ENCODE measurements at places on chromosomes 3 and 15.
A peak's percentile ranks its signal among the peaks of the same experiment; 100 is the strongest.

GRCh38 chr15:65275104-65275727 is 11.5 kb downstream of the PARP16 start:
- DNase-seq: no peak

- DNase-seq: no peak
Observed at GRCh38 chr3:197957790-197958133, 2.3 kb upstream of the LMLN start.

DNA sequence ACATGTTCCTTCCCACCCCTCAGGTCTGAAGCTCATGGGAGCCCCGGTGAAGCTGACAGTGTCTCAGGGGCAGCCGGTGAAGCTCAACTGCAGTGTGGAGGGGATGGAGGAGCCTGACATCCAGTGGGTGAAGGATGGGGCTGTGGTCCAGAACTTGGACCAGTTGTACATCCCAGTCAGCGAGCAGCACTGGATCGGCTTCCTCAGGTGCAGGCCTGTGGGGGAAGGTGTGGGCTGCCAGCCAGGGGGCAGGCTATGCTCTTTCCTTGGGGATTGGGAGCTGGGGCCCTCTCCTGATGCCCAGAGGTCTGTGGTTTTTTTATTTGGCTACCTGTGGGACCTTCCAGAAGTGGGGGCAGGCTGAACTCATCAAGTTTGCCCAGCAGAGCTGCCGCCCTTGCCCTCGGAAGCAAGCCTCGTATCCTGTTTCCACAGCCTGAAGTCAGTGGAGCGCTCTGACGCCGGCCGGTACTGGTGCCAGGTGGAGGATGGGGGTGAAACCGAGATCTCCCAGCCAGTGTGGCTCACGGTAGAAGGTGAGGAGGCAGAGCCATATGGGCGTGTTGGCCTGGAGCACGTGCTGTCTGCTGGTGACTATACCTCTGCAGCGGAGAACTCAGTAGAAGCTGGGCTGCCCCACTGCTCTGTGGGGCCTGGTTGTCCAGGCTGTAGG is 2.2 kb downstream of the TYRO3 start:
- DNase-seq: peak; percentile 60

GRCh38 chr15:41622901-41623300 is 37.3 kb upstream of the MGA start:
- DNase-seq: no peak

- no peak for DNase-seq
Observed at GRCh38 chr3:10534066-10534465, 28.7 kb upstream of the ATP2B2 start.

DNA sequence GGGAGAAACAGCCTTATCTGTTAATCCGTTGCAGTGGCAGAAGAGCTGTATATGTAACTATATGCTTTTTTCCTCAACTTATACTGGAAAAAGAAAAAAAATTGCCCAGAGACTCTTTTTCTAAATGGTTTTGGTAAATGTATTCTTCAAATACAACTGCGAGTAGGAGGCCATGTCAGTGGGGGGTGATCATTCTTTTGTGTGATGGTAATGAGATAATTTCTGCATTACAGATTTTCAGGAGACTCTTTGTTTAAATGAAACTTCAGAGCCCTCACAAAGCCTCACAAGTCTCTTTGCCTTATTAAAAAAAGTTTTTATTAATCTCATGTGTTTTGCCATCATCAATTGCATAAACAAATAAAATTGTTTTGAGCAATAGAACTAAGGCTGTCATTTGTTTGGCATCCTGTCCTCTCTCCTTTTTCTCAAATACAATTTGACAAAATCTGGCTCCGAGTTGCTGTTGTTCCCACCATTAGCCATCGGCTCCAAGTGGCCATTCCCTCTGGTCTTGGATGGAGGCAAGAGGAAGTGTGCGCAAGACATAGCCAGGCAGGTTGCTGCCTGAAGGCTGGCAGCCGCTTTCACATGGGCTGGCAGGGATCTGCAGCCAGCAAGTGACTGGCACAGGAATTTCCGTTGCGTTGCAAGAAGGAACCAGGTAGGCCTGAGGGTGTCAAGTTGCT is 116.7 kb downstream of the FNDC3B start:
- peak; percentile 74 for DNase-seq

DNA sequence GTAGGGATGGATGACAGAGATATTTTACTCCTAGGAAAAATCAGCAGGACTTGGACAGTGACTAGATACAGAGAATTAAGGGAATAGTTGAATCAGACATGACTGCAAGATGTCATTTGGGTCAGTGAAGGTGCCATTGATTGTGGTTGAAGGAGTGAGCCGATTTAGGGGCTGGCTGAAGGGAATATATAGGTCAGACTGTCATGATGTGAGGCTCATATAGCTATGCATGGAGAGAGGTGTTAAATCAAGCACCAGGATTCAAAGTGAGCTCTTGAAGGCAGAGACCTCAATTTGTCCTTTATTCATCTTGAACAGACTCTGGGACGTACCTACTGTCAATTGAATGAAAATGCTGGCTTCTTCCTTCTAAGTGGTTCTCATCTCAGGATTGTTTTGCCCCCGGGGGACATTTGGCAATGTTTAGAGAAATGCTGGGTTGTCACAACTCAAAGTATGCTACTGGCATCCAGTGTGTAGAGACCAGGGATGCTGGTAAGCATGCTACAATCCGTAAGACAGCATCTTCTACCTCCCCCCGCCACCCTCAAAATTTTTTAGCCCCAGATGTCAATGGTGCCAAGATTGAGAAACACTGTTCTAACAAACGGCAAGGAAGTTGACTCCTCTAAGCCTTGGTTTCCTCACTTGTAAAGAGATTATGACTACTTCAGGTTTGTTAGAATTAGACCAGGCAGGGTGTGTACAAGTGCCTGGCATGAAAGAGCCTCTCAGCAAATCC is 7.8 kb downstream of the ATP2C1 start:
- DNase-seq: no peak

DNA sequence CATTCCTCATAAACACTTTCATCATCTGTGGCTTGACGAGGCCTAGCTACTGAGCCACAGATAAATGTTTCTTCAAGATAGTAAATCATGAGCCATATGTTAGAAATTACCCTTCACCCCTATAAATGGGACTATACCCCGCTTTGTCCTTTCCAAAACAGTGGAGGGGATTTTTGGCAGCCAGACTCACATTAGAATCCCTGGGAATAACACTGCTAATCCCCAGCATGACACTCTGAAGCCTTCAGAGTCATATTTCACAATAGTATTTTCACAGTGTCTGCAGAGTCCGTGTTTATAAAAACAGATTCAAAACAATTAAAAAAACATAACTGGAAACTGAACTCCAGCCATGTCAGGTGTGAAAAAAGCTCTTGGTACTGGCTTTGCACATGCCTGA is 271.6 kb downstream of the ERC2 start:
- no peak for DNase-seq

GRCh38 chr15:100794008-100794407 is 85.6 kb upstream of the ALDH1A3 start:
- DNase-seq: no peak

- DNase-seq: no peak
Observed at GRCh38 chr3:79140708-79141107, 627.1 kb downstream of the ROBO1 start.

- peak; percentile 61 for DNase-seq
Observed at GRCh38 chr3:64489361-64490044, 198.3 kb downstream of the ADAMTS9 start.

Data from pancreas (tissue), 10 donors.